A549 treated with GW870086 at 1 μM for 4 hours (cell line): ENCODE measurements at places on chromosomes 3 and 15. TPM values are rescaled to one million over a fixed set of nuclear protein-coding genes. Genes with fewer than 3 reads are reported as not detected.

The SLC9C1 gene
- total RNA-seq, result not detected in 5 replicates

The PP2D1 gene
- not detected in 5 replicates for total RNA-seq

The ECE2 gene
- total RNA-seq, result not detected in 5 replicates

The CHRFAM7A gene
- total RNA-seq, result 5.4 to 7.9 TPM (median 7.6 TPM) in 5 replicates

The CLDND1 gene
- 46.0 to 68.6 TPM (median 61.1 TPM) in 5 replicates for total RNA-seq

The XCR1 gene
- not detected in 5 replicates for total RNA-seq

The NOX5 gene
- total RNA-seq, result 0.14 to 0.37 TPM (median 0.22 TPM) in 5 replicates

The ARGFX gene
- total RNA-seq, result not detected in 5 replicates

The SLC28A2 gene
- not detected in 5 replicates for total RNA-seq

The IMPG2 gene
- not detected in 5 replicates for total RNA-seq

The ADAMTS7 gene
- total RNA-seq, result 4.8 to 7.8 TPM (median 6.2 TPM) in 5 replicates

The DLL4 gene
- 1.1 to 2.0 TPM (median 1.2 TPM) in 5 replicates for total RNA-seq

The FOXL2 gene
- total RNA-seq, result 2.7 to 4.8 TPM (median 4.5 TPM) in 5 replicates
